ENCODE measurements at places on chromosomes 13 and 19. TPM values are rescaled to one million over a fixed set of nuclear protein-coding genes. Genes with fewer than 3 reads are reported as not detected.

DNA sequence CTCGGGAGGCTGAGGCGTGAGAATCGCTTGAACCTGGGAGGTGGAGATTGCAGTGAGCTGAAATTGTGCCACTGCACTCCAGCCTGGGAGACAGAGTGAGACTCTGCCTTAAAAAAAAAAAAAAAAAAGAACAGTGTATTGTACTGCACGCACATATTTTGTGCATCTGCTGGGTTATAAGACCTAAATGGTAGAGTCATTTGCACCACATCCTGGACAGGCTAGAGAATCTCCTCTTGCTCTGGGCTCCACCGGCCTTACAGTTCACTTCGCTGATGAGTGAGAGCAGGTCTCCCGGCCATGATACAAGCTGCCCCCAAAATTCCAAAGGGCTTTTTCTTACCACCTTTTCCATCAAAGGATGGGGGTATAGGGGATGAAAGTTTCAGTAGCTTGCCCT is 7.2 kb upstream of the SAE1 start:
- H3K27ac ChIP-seq: no peak overlapping the region
- H3K4me1 ChIP-seq: no peaks in the 10 kb centered on the region
- H3K36me3 ChIP-seq: no peaks in the 10 kb centered on the region
- H3K4me3 ChIP-seq: no peak overlapping the region

DNA sequence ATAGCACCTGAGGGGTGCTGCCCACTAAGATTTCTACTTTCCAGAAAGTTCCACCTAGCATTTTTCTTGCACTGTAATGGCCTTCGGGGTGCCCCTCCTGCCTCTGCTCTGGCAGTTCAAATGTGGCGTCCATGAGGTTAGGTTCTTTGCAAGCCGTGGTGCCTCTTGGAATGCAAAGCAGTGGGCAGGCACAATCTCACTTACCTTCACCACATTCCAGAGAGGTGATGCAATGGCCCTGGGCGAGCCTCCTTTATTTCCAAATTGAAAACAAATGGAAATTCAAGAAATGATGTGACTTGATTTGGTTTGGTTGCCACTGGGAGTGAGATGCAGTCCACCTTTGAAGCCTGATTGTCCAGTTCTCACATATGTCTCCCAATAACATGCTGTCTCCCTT is 46.9 kb downstream of the FGF9 start:
- H3K27ac ChIP-seq: no peak overlapping the region
- no peak for DNase-seq
- no peak overlapping the region for H3K4me3 ChIP-seq

DNA sequence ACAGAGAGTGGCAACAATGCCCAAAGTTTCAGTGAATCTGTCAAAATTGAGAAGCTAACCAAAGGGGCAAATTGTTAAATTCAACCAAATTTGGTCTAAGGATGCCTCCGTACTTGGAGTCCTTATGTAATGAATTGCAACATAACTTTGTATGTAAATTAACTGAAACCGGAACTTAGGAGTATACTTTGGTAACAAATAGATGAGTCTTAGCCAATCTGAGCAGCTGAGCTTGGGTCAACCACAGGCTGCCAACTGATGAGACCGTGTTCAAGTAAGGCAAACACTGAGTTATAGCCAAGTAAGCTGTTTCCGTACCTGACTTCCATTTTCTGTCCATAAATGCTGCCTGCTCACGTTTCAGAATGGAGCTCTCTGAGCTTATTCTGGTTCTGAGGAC is 5.3 kb downstream of the VWA8 start:
- no peaks in the 10 kb centered on the region for H3K27me3 ChIP-seq
- no peak for DNase-seq
- H3K27ac ChIP-seq: no peak overlapping the region
- no peak overlapping the region for H3K4me3 ChIP-seq
- peaks cover 9% of the 10 kb centered on the region for H3K4me1 ChIP-seq
- H3K36me3 ChIP-seq: no peaks in the 10 kb centered on the region

The FAM83E gene
- total RNA-seq: 1.5 TPM

The SETDB2 gene
- total RNA-seq: 38.2 TPM

The TSKS gene
- total RNA-seq: 0.15 TPM

- H3K4me1 ChIP-seq: peaks cover 49% of the 10 kb centered on the region
- peak; percentile 87 for DNase-seq
- H3K27me3 ChIP-seq: no peaks in the 10 kb centered on the region
- peak overlapping the region; percentile 89 for H3K27ac ChIP-seq
- peaks cover 24% of the 10 kb centered on the region for H3K36me3 ChIP-seq
Observed at GRCh38 chr19:46714444-46715106, 2.3 kb downstream of the PRKD2 start.

DNA sequence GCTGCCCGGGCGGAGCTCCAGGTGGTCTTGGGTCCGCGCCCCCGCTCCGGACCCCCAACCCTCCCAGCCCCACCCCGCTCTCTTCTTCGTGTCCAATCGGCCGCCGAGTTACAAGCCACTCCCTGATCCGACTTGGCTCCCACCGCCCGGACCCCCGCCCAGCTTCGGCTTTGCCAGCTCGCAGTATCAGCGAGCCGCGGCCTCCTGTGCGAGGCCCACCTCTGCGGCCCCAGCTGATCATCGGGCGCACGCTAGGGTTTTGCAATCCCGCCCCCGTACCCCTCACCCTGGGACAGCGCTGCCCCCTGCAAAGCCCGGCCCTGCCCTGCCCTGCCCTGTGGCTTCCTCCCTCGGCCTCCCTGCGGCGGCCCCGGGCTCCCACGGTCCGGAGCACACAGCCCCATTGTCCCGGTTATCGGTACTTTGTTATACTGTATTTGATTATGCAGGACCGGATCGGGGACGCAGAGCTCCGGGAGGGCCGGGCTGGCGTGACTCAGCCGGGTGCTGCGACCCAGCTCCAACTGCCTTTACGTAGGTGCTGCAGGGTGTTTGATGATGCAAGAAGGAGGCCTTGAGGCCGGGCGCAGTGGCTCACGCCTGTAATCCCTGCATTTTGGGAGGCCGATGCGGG is 598 bp upstream of the LPAR2 start:
- no peak for DNase-seq
- peaks cover 15% of the 10 kb centered on the region for H3K4me1 ChIP-seq
- H3K36me3 ChIP-seq: peaks cover 28% of the 10 kb centered on the region
- no peaks in the 10 kb centered on the region for H3K27me3 ChIP-seq
- peak overlapping the region; percentile 71 for H3K27ac ChIP-seq

- no peak overlapping the region for H3K27ac ChIP-seq
- peaks cover 9% of the 10 kb centered on the region for H3K4me1 ChIP-seq
- H3K36me3 ChIP-seq: no peaks in the 10 kb centered on the region
- H3K27me3 ChIP-seq: peaks cover under 1% of the 10 kb centered on the region
- DNase-seq: no peak
Observed at GRCh38 chr19:11284515-11284914, 11.4 kb upstream of the TSPAN16 start.

The FAM187B gene
- not detected for total RNA-seq

DNA sequence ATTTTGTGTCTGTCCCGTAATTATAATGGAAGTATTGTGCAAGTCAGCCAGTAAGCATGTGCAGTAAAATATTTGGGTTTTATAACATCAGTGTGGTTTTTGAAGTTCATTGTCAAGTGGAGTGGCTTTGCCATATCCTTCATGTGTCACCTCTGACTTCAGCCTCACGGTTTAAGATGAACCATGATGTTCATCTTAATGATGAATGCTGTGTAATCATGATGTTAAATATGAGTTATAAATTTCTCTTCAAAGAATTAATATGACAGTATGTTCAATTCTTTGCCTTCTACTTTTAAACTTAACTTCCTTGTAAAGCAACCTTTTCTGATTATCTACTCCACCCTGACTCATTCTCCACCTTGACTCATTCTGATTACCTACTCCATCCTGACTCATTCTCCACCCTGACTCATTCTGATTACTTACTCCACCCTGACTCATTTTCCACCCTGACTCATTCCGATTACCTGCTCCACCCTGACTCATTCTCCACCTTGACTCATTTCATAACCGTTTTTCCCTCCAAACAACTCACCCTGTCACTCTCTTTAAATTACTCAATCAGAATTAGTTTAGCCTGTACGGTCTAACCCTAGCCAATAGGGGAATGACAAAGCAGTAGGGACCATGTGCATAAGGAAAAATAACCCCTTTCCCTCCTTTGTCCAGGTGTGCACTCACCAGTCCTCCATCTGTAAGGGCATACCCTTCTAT is 50.3 kb upstream of the ANKRD10 start:
- H3K27me3 ChIP-seq: no peaks in the 10 kb centered on the region
- H3K4me3 ChIP-seq: no peak overlapping the region
- no peaks in the 10 kb centered on the region for H3K36me3 ChIP-seq
- no peak for DNase-seq

DNA sequence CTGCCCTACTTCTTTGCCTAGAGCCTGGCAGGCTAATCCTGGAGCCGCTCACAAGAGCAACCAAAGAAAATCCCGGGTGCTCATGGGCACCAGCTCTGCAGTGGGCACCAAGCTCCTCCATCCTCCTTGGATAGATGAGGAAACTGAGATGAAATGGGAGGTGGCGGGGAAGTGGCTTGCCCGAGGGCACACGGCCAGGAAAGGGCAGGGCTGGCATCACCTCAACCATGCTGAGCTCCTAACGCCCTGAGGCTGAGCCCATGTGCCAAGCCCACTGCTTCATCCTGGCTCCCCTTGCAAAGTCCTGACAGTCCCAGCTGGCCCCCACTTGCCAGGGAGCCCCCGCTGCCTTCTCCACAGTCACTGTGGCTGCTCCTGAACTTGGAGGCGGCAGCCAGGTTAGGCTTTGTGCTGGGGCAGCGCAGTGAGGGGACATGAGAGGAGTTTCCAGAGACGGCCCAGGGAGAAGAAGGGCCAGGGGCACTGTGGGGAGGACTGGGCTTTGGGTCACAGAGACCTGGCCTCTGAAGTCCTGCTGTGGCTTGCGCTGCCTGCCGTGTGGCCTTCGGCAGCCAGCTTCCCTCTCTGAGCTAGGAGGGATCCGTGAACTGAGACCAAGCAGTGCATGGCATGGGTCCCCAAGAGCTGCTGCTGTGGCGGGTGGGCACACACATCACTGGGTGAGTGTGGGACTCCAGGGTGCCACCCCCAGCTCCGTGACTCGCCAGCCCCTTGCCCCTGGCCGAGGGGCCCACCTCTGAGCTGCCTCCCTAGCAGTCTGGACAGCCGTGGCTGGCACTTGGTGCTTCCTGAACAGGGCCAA is 17.5 kb downstream of the TMED1 start:
- H3K27me3 ChIP-seq: no peaks in the 10 kb centered on the region
- no peak for DNase-seq
- H3K4me3 ChIP-seq: no peak overlapping the region
- H3K4me1 ChIP-seq: no peaks in the 10 kb centered on the region
- H3K27ac ChIP-seq: no peak overlapping the region

DNA sequence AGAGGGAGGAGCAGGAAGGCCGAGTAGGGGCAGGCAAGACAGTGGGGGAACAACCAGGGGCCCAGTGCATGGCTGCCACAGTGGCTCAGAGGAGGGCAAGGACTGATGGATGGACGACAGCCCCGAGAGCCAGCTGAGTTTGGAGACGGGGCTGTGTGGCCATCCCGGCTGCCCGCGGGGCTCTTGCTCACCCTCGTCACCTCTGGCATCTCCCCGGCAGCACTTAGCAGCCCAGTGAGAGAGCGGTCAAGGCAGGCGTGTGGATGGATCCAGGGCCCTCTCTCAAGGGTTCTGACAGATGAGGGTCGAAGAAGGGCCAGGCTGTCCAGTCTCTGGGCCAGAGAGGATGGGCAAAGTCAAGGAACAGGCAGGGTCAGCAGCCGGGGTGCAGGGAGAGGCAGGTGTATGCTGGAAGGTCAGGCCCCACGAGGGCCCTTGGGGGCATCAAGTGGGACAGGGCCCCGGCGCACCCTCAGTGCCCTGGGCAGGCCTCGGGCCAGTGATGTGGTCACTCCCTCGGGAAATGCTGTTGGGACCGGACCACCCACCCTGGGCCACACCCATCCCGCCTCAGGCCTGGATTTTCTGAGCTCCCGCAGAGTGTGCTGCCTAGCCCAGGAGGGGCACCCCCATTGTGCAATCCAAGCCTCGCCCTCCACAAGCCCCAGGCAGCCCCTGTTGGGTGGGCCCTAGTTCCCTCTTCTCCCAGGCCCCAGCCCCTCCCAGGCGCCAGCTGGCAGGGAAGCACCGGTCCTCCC is 56.4 kb upstream of the TPM4 start:
- no peak overlapping the region for H3K27ac ChIP-seq
- H3K4me3 ChIP-seq: no peak overlapping the region
- DNase-seq: no peak
- no peaks in the 10 kb centered on the region for H3K27me3 ChIP-seq
- no peaks in the 10 kb centered on the region for H3K4me1 ChIP-seq
- H3K36me3 ChIP-seq: no peaks in the 10 kb centered on the region

The CD79A gene
- 1,280 TPM for total RNA-seq

The NOSIP gene
- 55.5 TPM for total RNA-seq

GRCh38 chr13:66362485-66362884 is 867.7 kb downstream of the PCDH9 start:
- H3K4me3 ChIP-seq: no peak overlapping the region
- DNase-seq: no peak
- H3K27ac ChIP-seq: no peak overlapping the region

DNA sequence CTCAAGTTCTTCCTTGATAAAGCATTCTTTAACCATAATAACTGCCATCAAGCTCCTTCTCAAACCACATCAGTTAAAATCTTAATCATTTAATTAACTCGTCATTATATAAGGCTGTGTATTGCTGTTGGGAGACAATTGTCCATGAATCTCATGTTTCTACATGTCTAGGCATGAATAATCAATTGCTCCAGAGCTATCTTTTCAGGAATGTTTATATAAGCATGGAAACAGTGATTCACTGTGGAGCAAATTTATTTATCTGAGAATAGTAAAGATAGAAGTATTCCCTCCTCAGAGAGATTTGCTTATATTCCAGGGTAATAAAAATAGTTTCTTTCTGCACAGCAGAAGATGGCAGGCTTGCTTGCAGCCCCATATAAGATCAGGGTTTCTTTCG is 71.1 kb downstream of the CBY2 start:
- H3K4me1 ChIP-seq: no peaks in the 10 kb centered on the region
- H3K27ac ChIP-seq: no peak overlapping the region
- no peak for DNase-seq
- no peaks in the 10 kb centered on the region for H3K27me3 ChIP-seq
- no peak overlapping the region for H3K4me3 ChIP-seq

The PRRG2 gene
- 3.0 TPM for total RNA-seq

- peaks cover 36% of the 10 kb centered on the region for H3K4me1 ChIP-seq
- H3K27me3 ChIP-seq: no peaks in the 10 kb centered on the region
- peak; percentile 56 for DNase-seq
- peaks cover 3% of the 10 kb centered on the region for H3K36me3 ChIP-seq
Observed at GRCh38 chr13:46648166-46648607, 95.2 kb downstream of the LRCH1 start.

DNA sequence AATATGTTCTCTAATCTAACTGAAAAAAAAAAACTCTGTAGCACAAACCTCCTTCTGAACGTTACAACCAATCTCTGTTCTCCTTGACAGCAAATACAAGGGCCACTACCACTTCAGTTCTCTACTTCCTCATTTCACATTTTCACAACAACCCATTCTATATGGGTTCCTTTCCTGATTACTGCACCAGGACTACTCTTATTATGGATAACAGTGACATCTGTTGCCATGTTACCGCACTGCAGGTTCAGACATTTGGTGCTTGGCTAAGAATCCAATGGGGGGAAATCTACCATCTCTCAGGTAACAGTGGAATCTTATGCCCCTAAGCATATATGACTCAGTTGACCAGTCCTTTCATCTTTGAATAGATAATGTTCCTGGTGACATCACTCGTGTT is 11.6 kb upstream of the FPR3 start:
- H3K4me1 ChIP-seq: no peaks in the 10 kb centered on the region
- H3K27me3 ChIP-seq: peaks cover 4% of the 10 kb centered on the region
- no peaks in the 10 kb centered on the region for H3K36me3 ChIP-seq
- no peak for DNase-seq

Data from B cell (primary cell).